AG09309 (cell line): ENCODE measurements at places on chromosomes 16 and 17.

GRCh38 chr16:2468233-2468724, 2.8 kb upstream of the NTN3 start:
- DNase-seq: no peak

- DNase-seq: no peak
Observed at GRCh38 chr16:5010576-5011329, 23.0 kb downstream of the NAGPA start.

GRCh38 chr16:15950161-15950854, 892 bp downstream of the ABCC1 start:
- DNase-seq: no peak

DNA sequence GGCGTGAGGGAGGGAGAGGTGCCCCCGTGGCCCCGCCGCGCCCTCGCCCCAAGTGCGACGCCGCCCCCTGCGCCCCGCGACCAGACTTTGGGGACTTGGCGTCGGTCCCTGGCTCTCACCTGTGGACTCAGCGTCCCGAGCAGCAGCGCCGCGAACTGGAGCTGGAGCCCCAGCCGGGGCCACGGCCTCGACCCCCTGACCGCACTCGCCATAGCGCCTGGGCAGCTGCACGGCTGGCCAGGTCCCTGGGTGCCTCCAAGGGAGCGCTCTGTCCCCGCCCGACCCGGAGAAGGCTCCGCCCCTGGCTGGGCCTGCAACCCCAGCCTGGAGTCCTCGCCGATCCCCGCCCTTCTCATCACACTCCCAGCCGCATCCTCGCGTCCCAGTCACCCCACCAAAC, at the start of gene ERN2:
ERN2 (minus strand) TSS at position 247 of the 400 bp plus-strand sequence; CDS start at position 212, 35 bp downstream.
- DNase-seq: no peak

DNA sequence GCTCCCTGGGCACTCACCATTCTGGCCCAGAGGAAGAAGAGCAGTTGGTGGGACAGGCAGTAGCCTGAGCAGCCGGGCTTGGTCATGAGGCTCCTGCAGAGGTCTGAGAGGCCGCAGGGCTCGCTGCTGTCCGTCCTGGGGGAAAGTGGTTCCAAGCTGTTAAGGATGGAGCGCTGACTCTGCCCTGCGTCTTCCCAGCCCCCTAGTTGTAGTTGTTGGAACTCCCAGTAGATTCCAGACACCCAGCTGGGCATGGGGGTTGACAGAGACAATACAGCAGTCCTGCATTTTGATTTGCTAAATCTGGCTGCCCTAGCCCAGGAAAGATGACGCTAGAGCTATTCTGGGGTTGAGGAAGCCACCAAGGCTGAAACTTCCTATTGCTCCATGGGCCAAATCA, 7.3 kb downstream of the C16orf89 start:
- no peak for DNase-seq
